ENCODE measurements at places on chromosomes 4 and X.

DNA sequence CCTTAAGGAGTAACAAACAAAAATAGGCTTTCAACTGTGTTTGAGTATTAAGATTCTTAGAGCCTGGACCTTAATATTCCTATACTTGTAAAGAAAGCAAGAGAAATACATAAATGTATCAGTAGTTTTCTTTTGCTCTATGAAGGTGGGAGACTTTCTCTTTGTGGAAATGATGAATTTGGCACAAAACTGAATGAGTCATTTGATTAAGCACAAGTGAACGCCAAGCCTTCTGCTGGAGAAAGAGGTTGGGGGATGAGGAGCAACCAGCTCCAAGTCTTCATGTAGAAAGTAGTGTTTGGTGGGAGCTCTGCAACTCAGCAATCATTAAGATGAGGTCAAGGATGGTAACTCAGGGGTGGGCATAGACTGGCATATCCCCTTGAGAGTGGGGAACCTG lies 49.6 kb downstream of the MEPE start:
- no peak for DNase-seq

GRCh38 chr4:152708361-152708760 lies 28.6 kb upstream of the TMEM154 start:
- DNase-seq: no peak

DNA sequence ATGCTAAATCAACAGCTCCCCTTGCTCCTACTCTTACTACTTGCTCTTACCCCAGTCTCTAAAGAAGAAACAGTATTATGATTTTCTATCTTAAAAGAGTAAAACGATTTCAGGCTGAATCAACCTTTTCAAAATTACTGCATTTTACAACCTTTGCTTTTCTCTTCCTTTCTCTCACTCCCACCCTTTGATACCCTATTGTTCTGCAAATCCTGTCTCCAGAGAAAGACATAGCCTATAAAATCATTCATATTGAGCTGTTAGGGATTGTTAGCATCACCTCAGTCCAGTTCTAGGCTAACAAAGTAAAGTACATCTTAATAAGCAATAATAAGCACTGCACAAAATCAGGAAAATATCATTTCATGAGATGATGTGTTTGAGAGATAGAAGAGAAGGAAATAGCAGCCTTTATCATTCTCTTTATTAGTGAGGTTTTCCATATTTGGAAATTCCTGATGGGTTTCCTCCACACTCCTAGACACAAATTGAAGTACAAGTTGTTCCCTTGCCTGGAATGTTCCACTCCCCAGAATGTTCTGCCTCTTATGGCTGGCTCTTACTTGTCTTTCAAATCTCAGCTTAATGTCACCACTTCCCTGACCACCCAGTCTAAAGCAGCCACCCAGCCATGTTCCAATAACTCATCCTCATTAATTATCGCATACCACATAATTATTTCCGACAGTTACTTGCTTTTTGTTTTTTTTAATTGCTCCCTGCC lies 219.7 kb downstream of the PALLD start:
- no peak for DNase-seq

GRCh38 chrX:47233333-47234113 lies 714 bp downstream of the USP11 start:
- peak; percentile 91 for DNase-seq

DNA sequence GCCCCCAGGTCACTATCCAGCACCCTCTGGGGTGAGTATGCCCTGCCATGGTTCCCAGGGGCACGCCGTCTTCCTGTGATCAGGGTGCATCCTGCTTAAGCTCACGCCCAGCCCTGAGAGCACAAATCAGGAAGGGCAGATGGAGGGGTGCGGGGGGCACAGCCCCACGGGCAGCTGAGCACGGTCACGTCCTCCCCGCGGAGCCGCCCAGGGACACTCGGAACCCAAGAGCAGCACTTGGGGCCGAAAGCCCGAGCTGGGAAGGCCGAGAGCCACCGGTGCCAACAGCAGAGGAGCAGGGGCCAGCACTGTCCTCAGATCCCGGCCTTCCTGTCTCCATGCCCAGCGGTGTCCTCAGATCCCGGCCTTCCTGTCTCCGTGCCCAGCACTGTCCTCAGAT lies 21.5 kb downstream of the NELFA start:
- no peak for DNase-seq

DNA sequence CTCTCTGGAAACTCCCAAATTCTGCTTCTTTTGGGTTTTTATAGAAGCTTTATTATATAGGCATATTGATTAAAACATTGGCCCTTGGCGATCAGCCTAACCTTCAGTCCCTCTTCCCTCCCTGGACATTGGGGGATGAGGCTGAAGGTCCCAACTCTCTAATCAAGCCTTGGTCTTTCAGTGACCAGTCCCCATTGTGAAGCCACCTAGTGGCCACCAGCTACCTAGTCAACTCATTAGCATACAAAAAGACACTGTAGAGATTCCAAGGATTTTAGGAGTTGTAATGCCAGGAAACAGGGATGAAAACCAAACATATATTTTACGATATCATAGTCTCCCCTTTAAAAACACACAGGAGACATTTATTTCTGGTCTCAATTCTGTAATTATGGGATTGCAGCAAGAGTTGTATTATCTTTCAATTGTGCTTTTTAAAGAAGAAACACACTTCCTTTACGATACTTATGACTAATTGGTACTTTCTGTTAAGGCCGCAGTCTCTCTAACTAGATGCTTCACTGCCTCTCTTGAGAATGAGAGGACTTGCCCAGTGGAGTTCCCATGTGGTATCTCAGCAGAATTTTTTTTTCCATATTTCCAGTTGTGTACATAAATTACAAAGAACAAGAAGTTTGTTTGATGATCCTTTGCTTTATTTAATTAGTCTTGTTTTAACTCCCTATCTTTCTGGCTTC lies 58.2 kb downstream of the WDR17 start:
- DNase-seq: peak; percentile 1

GRCh38 chrX:110021258-110022022 lies 18.5 kb downstream of the TMEM164 start:
- no peak for DNase-seq

DNA sequence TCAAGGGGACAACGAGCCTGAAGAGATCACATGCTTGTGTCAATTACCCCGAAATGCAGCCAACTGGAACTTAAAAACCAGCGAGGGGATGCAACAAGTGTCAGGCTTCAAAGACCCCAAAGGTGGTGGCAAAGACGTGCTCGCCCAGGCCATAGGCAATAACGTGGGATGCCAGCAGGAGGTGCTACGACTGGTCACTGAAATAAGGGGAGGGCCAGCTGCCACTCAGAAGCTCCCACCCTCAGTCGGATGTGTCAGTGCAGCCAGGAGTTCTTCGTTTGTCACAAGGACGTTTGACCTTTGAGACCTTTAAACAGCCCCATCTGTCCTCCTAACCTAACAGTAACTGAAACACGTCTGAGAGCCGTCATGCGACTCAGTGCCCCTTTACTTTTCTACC lies 556.8 kb upstream of the PCDH10 start:
- DNase-seq: no peak

GRCh38 chr4:64799751-64800150 lies 390.5 kb upstream of the TECRL start:
- no peak for DNase-seq

DNA sequence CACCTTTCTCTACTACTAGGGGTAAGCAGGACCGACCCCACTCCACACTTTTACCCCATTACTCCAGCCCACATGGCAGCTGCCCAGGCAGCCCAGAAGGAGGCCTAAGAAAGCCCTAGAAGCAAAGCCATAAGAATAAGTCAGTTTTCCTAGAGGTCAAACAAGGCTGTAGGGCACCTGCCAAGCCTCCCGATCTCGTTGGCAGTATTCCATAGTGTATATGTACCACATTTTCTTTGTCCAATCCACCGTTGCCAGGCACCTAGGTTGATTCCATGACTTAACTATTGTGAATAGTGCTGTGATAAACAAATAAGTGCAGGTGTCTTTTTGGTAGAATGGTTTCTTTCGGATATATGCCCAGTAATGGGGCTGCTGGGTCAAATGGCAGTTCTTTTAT lies 54.2 kb downstream of the RHOXF2B start:
- DNase-seq: no peak

DNA sequence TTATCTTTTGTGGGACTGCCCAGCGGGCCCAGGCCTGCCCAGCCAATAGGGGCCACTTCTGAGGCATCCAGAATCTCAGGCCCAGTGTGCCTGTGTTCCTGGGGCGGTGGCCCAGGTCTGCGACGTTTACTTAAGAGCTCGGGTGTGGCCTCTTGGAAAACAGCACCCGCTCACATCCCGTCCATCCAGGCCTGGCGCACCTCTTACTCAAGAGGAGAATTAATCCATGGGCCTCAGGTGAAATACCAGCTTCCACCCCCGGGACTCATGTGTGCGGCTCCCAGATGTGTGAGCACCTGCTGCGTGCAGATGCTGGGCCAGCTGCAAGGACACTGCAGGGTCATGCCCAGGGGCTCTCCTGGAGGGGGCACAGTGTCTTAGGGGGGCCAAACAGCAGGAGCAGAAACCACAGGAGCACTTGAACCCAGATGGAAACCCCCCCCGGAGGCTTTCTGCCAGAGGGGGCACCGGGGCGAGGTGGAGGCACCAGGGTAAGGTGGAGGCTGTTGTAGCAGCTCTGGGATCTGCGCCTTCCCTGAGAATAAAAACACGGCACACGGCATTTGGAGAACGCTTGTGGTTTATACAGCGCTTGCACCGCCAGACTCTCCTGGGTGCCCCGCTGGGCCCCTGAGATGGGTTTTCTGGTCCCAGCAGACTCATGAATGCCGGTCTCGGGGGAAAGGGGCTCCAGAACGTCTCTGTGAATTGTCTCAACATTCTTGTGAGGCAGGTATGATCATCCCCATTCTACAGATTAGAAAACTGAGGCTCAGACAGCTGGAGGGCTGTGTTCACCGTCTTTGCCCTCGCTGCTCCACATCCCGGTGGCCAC lies 2.8 kb downstream of the PSAPL1 start:
- DNase-seq: no peak

DNA sequence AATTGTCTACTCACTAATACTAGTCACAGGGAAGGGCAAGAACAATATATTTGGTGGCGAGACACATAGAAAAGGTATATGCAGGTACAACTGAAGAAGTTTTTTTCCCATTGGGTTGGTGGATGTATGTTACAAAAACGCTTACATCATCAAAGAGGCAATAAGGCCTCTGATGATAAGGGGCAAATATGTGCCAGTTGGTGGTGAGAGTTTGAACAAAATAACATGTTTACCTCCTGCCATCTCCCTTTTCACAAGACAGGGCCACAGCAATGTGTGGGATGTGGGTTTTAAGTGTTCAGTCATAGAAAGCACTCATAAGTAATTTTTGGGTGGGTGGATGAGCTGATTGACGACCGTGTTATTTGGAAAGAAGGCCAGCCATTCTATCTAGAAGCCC lies 41.7 kb downstream of the PAGE2 start:
- no peak for DNase-seq

DNA sequence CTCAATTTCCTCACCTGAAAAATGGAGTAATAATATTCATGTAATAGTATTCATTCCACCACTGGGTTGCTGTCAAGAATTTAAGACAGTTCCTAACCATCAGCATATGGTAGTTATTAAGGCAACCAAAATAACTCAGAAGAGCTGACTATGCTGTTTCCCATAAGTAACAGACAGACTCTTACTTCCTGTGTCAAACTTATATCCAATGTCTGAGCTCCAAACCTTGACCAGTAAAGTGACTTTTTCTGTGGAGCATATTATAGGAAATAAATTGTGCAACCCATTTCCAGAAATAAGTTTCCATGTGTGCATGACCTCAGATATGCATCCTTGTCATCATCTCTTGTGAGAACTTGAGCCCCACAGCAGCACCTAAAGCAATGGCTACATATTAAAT lies 78.8 kb downstream of the HADH start:
- no peak for DNase-seq

GRCh38 chr4:41176340-41176739 lies 38.0 kb downstream of the APBB2 start:
- no peak for DNase-seq

DNA sequence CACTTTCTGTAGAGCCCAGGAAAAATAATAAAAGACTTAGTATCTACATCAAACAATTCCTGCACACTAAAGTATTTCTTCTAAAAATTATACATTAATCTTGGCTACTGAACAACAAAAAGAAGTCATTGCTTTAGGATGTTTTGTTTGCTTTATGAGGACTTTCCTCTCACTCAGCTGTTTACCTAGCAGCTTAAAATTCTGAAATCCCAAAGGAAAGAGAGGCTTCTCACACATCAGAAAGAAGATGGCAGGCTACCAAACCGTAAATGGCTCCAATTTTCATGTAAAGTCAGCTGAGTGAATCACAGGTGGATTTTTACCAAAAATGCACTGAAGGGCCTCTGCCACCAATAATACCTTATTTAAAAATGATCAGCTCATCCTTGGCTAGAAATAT lies 9.0 kb upstream of the TRPC3 start:
- no peak for DNase-seq

- no peak for DNase-seq
These were observed 1052.6 kb downstream of the RPA4 start for GRCh38 chrX:97936296-97936695.

DNA sequence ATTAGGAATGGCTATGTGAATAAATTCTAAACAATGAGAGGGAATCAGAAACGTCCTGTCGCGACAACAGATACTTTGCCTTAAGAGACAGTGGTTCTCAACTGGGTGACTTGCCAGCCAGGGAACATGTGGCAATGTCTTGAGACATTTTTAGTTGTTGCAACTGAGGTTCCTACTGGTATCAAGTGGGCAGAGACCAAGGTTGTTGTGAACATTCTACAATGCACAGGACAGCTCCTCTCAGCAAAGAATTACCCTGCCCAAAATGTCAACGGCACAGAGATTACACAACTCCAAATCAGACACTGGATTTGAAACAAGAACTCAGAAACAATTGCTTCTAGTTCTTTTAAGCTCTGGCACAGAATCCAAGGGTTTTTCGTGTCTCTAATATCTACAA lies 128.6 kb downstream of the ARHGAP6 start:
- no peak for DNase-seq

- no peak for DNase-seq
These were observed 407 bp upstream of the ZC4H2 start for GRCh38 chrX:64976673-64977040.

GRCh38 chr4:41427931-41428600 lies 109.9 kb upstream of the LIMCH1 start:
- no peak for DNase-seq

DNA sequence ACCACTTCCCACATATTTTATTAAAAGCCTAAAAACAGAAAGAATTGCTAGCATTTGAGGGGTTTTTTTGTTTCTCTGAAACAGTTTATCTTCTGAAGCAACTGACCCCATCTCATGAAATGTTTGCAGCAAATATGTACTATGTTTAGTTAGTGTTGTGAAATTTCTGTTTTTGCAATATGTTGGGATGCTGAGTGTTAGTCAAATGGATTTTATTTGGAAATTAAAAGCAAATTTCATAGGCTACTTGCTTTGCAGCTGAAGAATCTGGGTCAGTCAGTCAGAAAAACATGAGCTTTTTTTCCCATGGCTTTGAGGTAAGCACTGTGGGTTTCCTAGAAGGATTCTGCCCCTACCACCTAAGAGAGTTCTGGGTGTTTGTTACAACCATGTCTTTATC lies 184.9 kb upstream of the DKK2 start:
- no peak for DNase-seq

GRCh38 chr4:54513204-54513603 lies 144.6 kb upstream of the KIT start:
- DNase-seq: no peak

GRCh38 chrX:72347366-72347765 lies 41.7 kb upstream of the CITED1 start:
- DNase-seq: no peak

- DNase-seq: no peak
These were observed 55.4 kb upstream of the TBC1D14 start for GRCh38 chr4:6854098-6854744.

All from midbrain (tissue), 1 donor.